ENCODE measurements at places on chromosomes 6 and 20.

- H3K36me3 ChIP-seq = peaks cover 7% of the 10 kb centered on the region
- no peaks in the 10 kb centered on the region for H3K27me3 ChIP-seq
- no peak overlapping the region for H3K27ac ChIP-seq
- H3K4me1 ChIP-seq = no peaks in the 10 kb centered on the region
Measured at GRCh38 chr20:25203871-25204320, 8.4 kb downstream of the ENTPD6 start.

GRCh38 chr6:122653094-122653493 is 42.9 kb downstream of the PKIB start:
- H3K4me3 ChIP-seq = no peak overlapping the region
- no peaks in the 10 kb centered on the region for H3K36me3 ChIP-seq
- H3K27ac ChIP-seq = no peak overlapping the region
- no peaks in the 10 kb centered on the region for H3K4me1 ChIP-seq
- no peak for DNase-seq

GRCh38 chr6:148845464-148845863 is 98.6 kb downstream of the UST start:
- no peaks in the 10 kb centered on the region for H3K4me1 ChIP-seq
- H3K27ac ChIP-seq = no peak overlapping the region
- DNase-seq = no peak
- no peaks in the 10 kb centered on the region for H3K27me3 ChIP-seq
- H3K36me3 ChIP-seq = no peaks in the 10 kb centered on the region

- H3K36me3 ChIP-seq = no peaks in the 10 kb centered on the region
- no peak for DNase-seq
Measured at GRCh38 chr6:26295691-26296555, 69.1 kb upstream of the BTN3A2 start.

DNA sequence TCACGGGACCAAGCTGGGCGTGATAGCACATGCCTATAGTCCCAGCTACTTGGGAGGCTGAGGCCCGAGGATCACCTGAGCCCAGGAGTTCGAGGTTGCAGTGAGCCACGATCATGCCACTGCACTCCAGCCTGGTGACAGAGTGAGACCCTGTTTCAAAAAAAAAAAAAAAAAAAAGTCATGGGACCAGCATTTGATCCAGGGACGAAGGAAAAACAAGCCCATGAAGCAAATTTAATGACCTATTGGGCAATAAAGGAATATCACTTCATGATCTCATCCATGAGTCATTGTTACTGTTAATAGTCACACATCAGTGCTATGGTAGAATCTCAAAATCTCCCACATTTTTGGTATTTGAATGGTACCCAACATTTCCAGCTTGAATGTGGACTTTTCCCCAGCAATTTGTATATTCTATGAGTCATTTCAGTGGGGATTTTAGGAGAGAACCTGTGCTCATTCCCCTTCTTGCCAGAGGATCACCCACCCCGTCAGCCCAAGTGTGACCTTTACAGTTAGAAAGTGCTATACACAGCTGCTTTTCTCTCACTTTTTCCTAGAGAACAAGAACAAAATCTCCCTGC is 8.5 kb upstream of the SOD2 start:
- peaks cover 9% of the 10 kb centered on the region for H3K4me1 ChIP-seq
- no peaks in the 10 kb centered on the region for H3K27me3 ChIP-seq
- no peak overlapping the region for H3K4me3 ChIP-seq
- peak overlapping the region; percentile 68 for H3K27ac ChIP-seq
- DNase-seq = peak; percentile 5
- H3K36me3 ChIP-seq = no peaks in the 10 kb centered on the region

DNA sequence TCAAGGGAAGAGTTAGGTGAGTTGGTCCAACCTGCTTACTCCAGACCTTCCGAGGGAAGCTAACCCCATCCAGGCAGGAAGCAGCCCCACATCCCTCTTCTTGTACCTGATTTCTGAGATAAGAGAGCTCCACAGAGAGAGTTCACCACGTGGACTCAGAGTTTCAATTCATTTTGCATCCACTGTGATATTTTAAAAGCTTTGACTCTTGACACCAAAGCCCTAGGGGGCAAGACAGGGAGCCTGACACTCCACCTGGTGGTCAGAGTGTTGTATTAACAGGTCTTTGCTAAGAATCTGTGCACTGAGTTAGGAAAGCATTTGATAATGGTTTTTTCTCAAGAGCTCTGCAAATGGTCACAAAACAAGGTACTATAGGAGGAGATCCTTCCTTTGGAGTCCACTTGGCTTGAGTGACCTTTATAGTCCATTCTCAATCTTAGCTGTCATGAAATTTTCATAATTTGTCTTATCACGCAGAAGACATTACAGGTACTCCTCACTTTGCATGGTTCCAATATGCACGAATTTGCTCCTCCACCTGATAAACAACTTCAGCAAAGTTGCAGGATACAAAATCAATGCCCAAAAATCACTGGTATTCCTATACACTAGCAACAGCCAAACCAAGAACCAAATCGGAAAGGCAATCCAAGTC is 56.2 kb upstream of the RIPOR2 start:
- H3K36me3 ChIP-seq = no peaks in the 10 kb centered on the region
- peaks cover 26% of the 10 kb centered on the region for H3K4me1 ChIP-seq
- DNase-seq = no peak
- H3K27ac ChIP-seq = no peak overlapping the region

GRCh38 chr6:74557236-74557635 is 648.6 kb downstream of the COL12A1 start:
- DNase-seq = no peak
- H3K4me3 ChIP-seq = no peak overlapping the region
- H3K27ac ChIP-seq = no peak overlapping the region
- no peaks in the 10 kb centered on the region for H3K4me1 ChIP-seq
- no peaks in the 10 kb centered on the region for H3K27me3 ChIP-seq

DNA sequence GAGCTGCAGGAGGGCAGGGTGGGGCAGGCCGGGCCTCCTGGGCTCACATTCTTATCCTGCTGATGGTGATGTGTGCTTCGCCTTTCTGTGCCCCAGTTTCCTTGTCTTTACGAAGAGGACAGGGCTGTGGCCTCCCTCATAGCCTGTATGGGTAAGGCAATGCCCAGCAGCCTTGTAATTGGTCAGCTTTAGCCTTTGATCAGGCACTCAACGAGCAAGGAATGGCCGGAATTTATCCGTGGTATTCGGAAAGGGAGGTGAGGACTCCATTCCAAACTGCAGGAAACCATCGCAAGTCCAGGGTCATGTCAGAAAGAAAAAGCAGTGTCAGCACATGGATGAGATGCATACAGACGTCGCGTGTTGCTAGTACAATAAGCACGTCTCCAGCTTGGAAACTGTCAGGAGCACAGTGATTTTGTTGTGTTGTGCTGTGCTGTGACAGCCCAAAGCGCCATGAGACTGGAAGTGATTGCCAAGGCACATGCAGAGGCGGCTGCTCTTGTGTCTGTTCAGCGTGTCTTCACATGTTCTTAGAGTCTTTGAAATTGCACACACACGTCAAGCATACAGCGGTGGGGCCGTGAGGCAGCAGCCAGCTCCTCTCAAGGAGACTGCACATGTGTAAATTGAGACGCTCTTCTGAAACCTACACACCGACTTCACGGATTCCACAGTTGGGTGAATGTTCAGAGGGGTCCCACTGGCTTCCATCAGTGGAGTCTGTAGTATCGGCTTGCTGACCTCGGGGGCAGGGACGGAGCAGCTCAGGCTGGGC is 6.2 kb downstream of the SS18L1 start:
- no peaks in the 10 kb centered on the region for H3K27me3 ChIP-seq
- H3K4me1 ChIP-seq = peaks cover 28% of the 10 kb centered on the region
- DNase-seq = peak; percentile 58
- peak overlapping the region; percentile 23 for H3K27ac ChIP-seq

- no peak overlapping the region for H3K4me3 ChIP-seq
- no peak for DNase-seq
- peak overlapping the region; percentile 48 for H3K27ac ChIP-seq
- no peaks in the 10 kb centered on the region for H3K27me3 ChIP-seq
- peaks cover 2% of the 10 kb centered on the region for H3K4me1 ChIP-seq
- no peaks in the 10 kb centered on the region for H3K36me3 ChIP-seq
Measured at GRCh38 chr20:49584418-49585382, 16.8 kb upstream of the PTGIS start.

DNA sequence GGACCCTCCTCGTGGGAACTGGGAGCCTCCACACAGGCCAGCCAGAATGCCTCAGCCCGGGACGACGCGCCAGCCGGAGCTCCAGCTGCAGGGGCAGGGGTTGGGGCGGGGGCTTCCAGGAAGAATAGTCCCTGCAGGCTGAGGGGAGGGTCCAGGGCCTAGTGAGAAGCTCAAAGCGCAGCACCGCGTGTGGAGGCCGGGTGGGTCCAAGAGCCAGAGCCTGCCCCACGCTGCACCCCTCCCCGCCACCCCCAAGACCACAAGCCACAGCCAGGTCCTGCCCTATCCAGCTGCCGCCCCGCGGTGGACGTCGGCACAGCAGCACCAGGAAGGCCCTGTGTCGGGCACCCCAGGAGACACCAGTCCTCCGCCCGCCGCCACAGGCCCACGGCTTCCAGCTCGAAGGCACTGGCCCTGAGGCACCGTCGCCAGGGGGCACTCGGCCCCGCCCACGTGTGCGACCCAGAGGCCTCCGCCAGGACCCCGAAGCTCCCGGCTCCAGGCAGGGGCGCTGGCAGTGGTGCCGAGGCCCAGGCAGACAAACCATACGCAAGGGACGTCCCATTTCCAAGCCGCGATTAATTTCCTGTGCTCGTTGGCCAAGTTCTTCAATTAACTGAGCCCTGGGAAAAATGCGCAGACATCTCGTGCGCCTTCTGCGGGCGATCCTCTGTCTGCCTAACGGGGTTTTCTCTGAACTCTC is 19.5 kb downstream of the KCNQ2 start:
- peaks cover 5% of the 10 kb centered on the region for H3K4me1 ChIP-seq
- peaks cover 98% of the 10 kb centered on the region for H3K27me3 ChIP-seq
- no peak overlapping the region for H3K4me3 ChIP-seq
- H3K27ac ChIP-seq = no peak overlapping the region

- no peaks in the 10 kb centered on the region for H3K36me3 ChIP-seq
- H3K27me3 ChIP-seq = no peaks in the 10 kb centered on the region
- H3K4me1 ChIP-seq = no peaks in the 10 kb centered on the region
Measured at GRCh38 chr6:41996997-41997396, 53.3 kb upstream of the TAF8 start.

- no peaks in the 10 kb centered on the region for H3K27me3 ChIP-seq
- H3K4me1 ChIP-seq = no peaks in the 10 kb centered on the region
- H3K4me3 ChIP-seq = no peak overlapping the region
- no peaks in the 10 kb centered on the region for H3K36me3 ChIP-seq
- no peak for DNase-seq
Measured at GRCh38 chr6:37600312-37600916, 97.3 kb downstream of the MDGA1 start.

DNA sequence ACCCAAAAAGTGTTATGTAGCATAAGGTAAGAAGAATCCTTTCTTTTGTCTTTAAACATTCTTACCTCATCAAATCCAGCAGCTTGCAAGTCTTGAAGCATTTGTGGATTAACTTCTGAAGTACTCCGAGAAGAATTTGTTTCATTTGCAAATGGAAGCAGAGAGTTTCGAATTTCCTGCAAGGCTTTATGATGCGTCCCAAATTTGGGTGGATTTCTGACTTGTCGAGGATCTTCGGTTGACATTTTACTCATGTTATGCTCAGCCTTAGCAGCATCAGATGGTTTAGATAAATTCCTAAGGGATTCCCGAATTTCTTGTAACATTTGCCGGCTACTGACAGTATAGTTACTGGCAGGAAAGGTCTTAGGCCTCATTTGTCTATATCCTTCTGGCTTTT is 16.2 kb downstream of the LATS1 start:
- H3K27me3 ChIP-seq = no peaks in the 10 kb centered on the region
- no peak for DNase-seq
- H3K4me1 ChIP-seq = no peaks in the 10 kb centered on the region
- no peak overlapping the region for H3K4me3 ChIP-seq
- H3K36me3 ChIP-seq = peaks cover 12% of the 10 kb centered on the region

GRCh38 chr20:57390604-57391438 is at the start of gene RBM38:
TSS of gene RBM38 (plus strand) at chr20:57391396. CDS start at chr20:57391582, 186 bp downstream.
- peak within 1 kb of the TSS; percentile 61 for H3K4me3 ChIP-seq
- peaks cover 62% of the 10 kb centered on the region for H3K4me1 ChIP-seq
- H3K27ac ChIP-seq = peak within 1 kb of the TSS; percentile 26
- H3K36me3 ChIP-seq = no peaks in the 10 kb centered on the region
- no peaks in the 10 kb centered on the region for H3K27me3 ChIP-seq

DNA sequence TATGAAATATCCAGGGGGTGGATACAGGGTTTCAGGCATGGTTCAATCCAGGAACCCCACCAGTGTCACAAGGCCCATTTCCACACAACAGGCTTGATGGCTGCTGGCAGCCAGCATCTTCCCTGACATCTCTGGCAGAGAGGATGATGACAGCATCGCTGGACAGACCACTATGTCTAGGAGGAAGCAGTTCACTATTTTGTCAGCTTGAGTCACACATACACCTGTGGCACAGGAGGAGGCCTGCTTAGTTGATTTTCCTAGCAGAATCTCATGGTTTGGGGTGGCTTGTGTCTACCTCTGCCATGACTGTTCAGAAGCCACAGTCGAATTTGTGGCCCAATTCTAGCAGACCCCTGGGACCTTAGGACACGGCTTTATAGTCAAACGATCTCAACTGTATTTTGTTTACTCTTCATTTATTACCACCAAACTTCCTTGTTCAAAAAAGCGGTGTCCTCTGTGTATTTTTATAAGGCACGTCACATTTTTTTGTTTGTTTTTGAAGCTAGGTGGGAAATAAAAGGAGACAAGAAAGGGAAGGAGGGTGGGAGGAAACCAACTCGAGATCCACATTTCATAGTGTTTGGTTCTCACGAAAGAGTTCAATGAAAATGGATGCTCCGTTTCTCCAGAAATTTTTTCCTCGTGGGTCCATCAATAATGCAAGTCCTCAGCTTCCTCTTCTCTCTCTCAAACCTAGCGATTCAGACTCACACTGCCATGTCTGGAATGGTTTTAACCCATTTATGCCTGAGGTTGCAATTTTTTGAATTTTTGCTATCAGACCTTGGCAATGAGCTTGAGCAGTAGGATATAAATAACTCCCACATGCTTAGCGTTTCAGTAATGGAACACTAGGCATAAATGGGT is 94.4 kb downstream of the TOX2 start:
- H3K27me3 ChIP-seq = no peaks in the 10 kb centered on the region
- H3K36me3 ChIP-seq = peaks cover 4% of the 10 kb centered on the region
- H3K4me3 ChIP-seq = no peak overlapping the region
- peaks cover under 1% of the 10 kb centered on the region for H3K4me1 ChIP-seq
- DNase-seq = no peak
- H3K27ac ChIP-seq = no peak overlapping the region

- H3K27me3 ChIP-seq = no peaks in the 10 kb centered on the region
- no peaks in the 10 kb centered on the region for H3K4me1 ChIP-seq
- no peak overlapping the region for H3K4me3 ChIP-seq
- H3K36me3 ChIP-seq = no peaks in the 10 kb centered on the region
- no peak for DNase-seq
- H3K27ac ChIP-seq = no peak overlapping the region
Measured at GRCh38 chr6:142349215-142349823, 47.5 kb downstream of the ADGRG6 start.

GRCh38 chr6:137391061-137391814 is 103.0 kb downstream of the OLIG3 start:
- H3K27ac ChIP-seq = no peak overlapping the region
- H3K36me3 ChIP-seq = no peaks in the 10 kb centered on the region

- H3K27me3 ChIP-seq = no peaks in the 10 kb centered on the region
- H3K4me1 ChIP-seq = no peaks in the 10 kb centered on the region
- no peak overlapping the region for H3K4me3 ChIP-seq
- no peaks in the 10 kb centered on the region for H3K36me3 ChIP-seq
- no peak overlapping the region for H3K27ac ChIP-seq
Measured at GRCh38 chr6:6635869-6636268, 47.3 kb downstream of the LY86 start.
